ENCODE measurements at places on chromosomes 12 and 14.

DNA sequence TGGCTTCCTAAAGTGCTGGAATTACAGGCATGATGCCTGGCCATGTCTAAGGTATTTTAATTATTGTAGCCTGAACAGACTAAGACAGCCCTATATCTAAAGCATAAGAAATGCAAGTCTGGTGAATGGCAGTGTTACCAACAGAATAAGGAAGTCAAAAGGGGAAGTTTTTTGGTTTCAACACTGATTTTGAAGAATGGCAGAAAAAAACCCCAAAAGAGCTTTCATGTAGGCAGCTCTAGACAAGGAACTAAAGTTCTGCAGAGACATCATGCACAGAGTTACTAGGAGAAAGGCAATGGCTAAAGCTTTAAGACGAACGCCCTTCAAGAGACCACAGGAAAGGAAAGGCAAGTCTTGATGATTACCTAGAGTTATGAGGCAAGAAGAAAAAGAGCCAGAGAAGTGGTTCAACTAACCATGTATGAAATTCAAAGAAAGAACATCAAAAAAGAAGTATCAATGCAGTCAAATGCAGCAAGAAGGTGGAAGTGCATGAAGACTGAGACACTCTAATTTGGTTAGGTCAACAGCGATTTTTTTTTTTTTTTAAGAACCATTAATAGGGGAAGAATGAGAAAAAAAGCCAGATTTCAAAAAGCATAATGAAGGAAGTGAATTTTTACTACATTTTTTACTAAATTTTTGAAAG, 50.8 kb downstream of the RPS6KA5 start:
- no peak for DNase-seq

DNA sequence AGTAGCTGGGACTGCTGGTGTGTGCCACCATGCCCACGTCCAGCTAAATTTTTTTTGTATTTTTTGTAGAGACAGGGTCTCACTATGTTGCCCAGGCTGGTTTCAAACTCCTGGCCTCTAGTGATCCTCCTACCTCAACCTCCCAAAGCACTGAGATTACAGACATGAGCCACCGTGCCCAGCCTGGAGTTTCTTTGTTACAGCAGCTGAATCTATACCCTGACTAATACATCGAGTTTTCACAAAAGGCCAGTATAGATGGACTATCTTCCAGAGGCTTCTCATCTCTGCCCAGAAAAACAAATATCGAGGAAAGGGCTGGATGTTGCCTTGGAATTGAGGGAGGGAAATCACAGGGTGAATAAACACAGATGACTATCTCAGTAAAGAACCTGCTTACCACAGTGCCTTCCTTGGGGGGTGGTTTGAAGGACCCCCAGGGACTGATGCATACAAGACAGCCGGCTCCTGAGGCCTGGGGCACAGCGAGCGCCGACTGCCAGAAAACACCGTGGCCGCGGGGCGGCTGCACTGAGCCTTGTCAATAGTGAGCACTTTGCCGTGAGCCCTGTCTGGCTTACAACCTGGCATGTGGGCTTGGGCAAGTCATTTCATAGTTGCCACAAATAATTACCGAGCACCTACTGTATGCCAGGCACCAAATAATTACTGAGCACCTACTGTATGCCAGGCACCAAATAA, 111.9 kb downstream of the SCARB1 start:
- no peak for DNase-seq

- DNase-seq = no peak
Measured at GRCh38 chr14:94975366-94975765, 182.0 kb downstream of the DICER1 start.

- DNase-seq = no peak
Measured at GRCh38 chr12:62459976-62460375, 6.7 kb upstream of the MON2 start.

DNA sequence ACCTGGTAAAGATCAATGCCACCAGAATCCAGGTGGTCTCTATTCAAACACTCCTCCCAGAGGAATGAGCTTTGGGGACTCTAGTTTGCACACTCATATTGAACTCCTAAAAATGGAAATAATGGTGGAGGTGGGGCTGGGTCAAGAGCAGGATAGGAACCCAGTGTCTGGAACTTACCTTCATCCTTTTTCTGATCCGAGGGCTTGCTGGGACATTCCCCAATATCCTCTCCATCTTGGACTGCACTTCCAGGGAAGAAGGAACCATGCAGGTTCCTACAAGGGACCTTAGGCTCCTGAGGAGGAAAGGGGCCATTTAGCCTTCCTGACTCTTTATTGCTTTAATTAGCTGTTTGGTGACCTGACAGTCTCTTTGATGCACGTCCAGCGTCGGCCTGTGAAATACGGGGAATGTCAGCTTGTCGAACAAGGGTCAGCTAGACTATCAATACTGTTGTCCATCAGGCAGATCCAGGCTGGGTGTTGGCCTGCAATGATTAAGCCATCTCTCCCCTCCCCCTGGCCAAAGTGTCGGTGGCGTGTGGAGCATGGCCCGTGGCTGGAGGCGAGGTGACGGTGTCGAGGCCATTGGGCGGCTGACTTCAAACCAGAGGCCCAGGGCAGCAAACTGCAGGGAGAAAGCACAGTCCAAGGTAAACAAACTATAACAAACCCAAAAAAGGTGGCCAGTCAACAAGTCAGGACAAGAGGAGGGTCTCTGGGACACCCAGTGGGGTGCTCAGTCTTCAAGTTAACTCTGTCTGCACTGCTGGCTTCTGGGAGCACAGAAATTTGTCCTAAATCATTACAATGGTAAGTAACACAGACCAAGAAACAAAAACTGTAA, 405.2 kb upstream of the TBX3 start:
- no peak for DNase-seq

DNA sequence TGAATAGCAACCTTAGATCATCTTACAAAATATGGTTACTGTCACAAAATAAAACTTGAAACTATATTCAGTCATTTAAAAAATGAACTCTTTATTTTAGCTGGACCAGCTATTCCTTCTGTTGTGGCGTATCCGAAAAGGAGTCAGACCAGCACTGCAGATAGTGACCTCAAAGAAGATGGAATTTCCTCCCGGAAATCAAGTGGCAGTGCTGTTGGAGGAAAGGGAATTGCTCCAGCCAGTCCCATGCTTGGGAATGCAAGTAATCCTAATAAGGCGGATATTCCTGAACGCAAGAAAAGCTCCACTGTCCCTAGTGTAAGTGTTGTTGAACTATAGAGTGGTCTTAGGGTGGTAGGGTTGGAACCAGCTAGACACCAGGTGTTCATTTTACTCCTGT, 47.7 kb downstream of the CKB start:
- DNase-seq = no peak

- DNase-seq = no peak
Measured at GRCh38 chr14:47009615-47010014, 358.0 kb upstream of the RPL10L start.

DNA sequence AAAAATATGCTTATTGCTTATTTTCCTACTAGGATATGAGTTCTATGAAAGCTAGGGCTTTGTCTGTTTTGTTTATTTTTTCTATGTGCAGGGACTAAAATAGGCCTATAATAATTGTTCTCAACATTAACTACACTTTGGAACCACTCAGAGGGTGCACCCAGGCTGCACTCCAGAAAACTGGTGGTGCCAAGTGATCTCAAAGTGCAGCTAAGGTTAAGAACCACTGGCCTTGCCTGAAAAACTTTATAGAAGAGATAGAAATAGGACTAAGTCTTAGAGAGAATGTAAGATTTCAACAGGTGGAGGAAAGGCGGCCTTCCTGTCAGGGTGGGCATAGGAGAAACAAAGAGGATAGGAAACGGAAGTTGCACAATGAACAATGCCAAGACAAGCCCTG, 37.7 kb upstream of the NR1H4 start:
- no peak for DNase-seq

GRCh38 chr12:90028635-90029051, 320.0 kb upstream of the ATP2B1 start:
- DNase-seq = no peak

DNA sequence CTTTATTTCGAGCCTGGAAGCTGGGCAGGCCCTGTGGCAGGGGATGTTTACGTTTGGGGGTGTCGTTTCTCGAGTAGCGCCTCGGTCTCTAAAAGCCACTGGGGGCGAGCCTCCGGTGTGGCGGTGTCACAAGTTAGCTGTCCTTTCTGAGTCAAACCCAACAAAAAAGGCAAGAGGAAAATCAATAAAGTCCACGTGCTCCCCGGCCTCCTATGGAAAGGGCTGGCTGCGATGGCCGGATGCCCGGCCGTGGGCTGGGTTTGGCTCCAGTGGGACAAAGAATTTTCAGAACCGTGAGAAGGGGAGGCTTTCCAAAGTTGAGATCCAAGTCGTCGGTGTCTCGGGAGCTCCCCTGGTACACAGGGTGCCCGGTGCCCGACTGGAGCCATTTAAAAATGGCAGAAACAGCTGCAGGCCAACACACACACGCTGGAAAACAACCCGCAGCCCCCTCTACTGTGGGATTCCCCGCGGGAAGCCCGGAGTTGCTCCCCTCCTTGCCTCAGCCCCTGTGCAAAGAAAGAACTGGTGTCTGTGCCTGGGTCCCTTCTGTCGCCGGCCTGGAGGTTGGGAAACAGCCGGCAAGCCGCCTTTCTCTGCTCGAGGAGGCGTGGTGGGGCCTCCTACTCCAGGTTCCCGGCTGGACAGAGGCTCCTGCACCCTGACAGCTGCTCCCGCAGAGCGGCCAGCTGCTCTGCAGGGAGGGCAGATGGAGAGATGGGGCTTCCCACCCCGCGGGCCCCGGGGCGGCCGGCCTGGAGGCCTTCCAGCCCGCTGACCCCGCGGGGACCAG, 1.9 kb downstream of the BCL7A start:
- no peak for DNase-seq

DNA sequence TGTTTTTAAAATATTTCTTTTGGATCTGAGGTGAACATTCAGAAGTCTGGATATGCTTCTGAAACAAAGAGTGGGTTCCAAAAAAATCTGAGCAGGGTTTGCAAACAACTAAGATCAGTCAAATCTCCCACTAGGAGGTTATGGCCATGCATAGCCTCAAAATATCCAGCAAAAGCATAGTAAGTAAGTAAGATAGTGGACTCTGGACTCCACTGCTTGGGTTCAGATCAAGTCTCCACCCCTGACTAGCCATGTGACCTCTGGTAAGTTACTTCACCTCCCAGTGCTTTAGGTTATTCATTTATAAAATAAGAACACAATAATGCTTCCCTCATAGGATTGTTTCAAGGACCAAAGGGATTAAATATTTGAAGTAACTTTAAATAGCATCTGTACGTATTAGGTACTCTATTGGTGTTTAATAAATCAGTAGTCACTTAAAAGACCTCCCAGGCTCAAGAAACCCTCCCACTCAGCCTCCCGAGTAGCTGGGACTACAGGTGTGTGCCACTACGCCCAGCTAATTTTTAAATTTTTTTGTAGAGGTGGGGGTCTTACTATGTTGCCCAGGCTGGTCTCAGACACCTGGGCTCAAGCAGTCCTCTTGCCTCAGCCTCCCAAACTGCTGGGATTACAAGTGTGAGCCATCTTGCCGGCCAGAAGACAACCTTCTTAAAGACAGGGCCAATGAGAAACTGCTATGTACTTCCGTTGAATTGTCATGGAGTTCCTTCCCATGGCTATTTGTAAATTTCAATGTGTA, 95.7 kb upstream of the SOX5 start:
- DNase-seq = no peak

- no peak for DNase-seq
Measured at GRCh38 chr12:4156317-4156716, 117.2 kb upstream of the CCND2 start.

DNA sequence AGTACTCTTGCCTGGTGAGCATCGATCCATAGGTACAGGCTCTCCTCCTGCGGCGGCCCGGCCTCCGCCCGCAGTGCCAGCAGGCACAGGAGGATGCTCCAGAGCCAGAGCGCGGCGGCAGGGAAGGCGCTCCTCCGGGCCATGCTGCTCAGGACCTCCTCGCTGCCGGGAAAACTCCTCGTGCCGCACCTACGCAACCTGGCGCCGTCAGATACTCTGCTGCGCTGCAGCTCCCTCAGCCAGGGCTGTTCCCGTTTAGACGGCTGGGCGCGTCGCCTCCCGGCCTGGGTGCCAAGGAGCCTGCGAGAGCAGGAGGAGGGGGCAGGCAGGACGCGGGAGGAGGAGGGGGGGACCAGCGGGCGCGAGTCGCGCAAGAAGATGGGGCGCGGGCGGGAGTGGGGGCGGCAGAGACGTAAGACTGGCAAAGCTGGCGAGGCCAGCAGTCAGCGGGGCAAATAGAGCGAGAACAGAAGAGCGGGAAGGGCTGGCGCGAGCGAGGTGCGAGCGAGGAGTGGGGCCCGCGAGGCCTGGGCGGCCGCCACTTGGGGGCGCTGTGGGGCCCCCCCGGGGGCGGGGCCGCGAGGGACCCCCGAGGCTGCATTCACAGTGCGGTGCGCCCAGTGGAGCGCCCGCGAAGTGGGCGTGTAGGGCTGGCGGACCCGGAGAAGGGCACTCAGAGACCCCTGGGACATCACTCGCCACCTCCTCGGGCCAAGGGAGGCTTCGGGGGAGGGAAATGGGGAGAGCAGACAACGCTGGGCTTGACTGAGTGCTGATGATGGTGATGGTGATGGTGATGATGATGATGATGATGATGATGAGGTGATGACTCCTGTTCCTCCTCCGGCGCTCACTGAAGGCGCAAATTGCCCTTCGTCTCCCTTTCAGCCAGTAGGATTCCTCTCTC, at the start of gene WIF1:
WIF1 (minus strand) TSS at position 257 of the 907 bp plus-strand sequence; CDS start at position 143, 114 bp downstream.
- DNase-seq = no peak

DNA sequence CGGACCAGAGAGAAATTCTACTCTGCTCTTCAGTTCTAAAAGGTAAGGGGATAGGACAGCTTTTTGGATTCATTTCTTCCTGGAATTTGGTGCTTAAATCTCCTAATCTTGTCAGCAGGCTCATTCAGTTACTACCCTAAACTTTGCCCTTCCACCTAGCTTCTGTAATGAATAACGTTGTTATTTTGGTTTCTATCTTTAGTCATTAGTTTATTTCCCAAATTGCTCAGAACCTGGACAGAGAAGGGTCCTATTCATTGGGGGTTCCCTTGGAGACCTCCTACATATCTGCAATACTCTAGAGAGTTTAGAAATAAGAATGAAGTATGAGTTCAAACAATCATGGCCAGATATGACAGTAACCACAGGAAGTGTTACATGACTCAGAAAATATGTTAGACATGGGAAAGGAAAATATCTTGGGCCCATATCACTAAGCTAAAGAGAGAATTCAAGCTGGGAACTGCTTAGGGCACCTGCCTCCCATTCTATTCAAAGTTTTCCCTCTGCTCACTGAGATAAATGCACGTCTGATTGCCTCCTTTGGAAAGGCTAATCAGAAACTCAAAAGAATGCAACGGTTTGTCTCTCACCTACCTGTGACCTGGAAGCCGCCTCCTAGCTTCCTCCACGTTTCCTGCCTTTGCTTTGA, 87.9 kb downstream of the GAS2L3 start:
- DNase-seq = no peak

- no peak for DNase-seq
Measured at GRCh38 chr12:56229082-56229481, 769 bp upstream of the SLC39A5 start.

DNA sequence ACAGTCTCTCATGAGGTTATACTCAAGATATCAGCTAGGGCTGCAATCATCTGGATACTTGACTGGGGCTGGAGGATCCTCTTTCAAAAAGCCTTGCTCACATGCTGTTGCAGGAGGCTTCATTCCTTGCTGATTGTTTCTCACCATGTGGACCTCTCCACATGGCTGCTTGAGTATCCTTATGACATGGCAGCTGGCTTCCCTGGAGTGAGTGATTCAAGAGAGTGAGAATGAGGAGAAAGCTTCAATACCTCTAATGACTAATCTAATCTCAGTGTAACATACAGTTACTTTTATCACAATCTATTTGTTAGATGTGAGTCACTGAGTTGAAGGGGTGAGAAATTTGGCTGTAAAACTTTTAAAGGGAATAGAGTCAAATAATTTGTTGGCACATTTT, 14.4 kb upstream of the SDR39U1 start:
- DNase-seq = no peak

GRCh38 chr14:32014057-32014456, 63.0 kb upstream of the ARHGAP5 start:
- DNase-seq = no peak

Measured in AG09319 (cell line).